ENCODE measurements at places on chromosomes 13 and 19.
A peak's percentile ranks its signal among the peaks of the same experiment; 100 is the strongest.

DNA sequence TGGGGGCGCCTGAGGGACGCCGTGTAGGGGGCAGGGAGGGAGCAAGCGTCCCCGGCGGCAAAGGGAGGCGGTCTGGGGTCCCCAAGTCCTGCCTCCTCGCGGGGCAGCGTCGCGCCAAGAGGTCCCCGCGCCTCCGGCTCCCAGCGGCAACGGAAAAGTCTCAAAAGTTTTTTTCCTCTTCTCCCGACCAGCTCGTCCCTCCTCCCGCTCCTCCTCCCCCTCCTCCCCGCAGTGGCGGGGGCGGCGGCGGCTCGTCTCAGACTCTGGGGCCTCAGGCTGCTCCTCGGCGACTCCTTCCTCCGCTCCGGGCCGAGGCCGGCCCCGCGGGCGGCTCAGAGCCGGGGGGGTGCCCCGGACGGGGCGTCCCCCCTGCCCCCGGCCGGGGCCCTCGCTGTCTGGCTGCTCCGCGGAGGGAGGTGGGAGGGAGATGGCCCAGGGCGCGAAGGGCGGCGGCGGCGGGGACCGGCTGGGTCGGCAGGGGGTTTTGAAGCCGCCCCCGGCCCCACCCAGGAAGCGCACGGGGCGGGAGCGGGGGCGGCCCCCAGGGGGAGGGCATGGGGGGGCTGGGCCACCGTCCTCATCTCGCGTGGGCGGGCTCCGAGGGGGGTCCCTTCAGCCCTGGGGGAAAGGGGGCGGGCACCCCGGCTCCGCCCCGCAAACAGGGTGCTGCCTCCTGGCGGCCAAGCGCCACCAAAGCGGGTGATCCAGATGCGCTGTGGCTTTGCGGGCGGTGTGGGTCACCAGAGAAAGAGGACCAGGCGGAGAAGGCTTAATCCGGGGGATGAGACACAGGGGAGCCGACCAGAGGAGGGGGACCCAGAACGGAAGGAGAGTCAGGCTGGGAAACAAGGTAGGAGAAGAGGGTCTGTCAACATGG is at the start of gene TGFB1:
Gene TGFB1 (minus strand): TSS at position 457 of the 877 bp plus-strand sequence. CDS start 878 bp downstream, outside the sequence.
- peak; percentile 72 for DNase-seq

DNA sequence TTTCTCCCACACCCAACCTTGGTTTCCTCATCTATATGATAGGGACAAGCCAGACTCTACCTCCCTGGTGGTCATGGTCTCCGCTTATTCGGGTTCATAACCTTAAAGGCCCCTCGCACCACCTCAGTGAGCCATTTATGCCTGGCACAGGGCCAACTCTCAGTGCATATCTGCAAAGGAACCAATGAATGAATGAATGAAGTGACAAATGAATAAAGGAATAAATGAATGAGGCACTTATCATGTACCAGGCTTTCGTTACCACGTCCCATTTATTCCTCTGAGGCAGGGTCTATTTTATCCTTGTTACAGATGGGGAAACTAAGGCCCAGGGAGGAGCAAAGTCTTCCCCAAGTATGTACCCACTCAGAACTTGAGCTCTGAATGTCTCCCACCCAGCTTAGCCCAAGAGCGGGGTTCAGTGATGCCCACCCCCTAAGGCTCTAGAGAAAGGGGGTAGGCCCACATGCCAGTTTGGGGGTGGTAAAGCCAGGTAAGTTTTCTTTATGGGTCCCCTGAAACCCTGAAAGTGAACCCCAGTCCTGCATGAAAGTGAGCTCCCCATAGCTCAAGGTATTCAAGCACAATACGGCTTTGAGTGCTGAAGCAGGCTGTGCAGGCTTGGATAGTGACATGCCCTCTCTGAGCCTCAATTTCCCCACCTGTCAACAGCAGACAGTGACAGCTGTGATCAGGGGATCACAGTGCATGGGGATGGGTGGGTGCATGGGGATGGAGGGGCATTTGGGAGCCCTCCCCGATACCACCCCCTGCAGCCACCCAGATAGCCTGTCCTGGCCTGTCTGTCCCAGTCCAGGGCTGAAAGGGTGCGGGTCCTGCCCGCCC is 490 bp upstream of the SLC5A5 start:
- no peak for DNase-seq

- DNase-seq, result no peak
Observed at GRCh38 chr19:58154287-58154678, 3.7 kb upstream of the ZNF329 start.

DNA sequence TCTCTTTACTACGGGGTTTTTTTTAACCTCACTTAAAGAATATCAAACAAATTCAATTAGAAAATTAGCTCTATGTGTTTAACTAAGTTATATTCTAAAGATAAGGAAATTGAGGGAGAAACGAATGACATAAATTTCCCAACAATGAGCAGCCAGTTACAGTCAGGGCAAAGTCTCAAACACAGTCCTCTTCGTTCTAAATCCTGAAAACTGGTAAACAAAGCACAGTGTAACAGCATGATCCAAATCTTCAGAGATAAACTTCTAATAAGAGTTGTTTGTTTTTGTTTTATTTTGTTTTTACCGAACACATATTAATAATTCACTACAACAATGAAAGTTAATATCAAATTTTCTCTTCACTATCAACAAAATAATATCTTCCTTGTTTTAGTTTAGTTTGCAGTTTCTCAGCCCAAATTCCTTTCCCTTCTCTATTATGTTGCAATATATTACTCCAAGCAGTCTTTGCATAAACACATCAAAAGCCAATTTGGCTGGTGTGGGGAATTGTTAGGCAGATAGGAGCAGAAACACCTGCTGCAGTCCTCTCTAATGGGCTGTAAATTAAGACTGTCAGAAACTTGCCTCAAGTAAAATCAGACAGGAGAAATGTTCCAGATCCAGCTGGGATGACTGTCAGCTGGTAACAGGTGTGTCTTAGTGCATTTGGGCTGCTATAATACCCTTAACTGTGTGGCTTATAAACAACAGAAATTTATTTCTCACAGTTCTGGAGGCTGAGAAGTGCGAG is 106.5 kb upstream of the SGCG start:
- no peak for DNase-seq

DNA sequence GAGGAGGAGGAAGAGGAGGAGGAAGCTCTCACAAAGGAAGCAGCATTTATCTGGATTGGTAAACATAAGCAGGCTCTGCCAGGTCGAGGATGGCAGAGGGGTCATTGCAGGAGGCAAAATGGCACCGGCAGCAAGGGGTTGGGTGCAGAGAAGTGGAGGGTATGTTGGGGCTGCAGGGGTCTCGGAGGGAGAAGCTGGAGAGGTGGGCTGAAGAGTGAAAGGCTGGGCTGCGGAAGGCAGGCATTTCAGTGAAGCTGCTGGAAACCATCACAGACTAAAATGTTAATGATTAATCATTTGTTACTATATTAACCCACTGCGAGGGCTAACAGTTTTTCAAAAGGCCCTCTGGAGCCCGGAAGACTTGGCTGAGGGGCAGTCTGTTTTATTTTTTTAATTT is 24.6 kb downstream of the TPT1 start:
- no peak for DNase-seq

DNA sequence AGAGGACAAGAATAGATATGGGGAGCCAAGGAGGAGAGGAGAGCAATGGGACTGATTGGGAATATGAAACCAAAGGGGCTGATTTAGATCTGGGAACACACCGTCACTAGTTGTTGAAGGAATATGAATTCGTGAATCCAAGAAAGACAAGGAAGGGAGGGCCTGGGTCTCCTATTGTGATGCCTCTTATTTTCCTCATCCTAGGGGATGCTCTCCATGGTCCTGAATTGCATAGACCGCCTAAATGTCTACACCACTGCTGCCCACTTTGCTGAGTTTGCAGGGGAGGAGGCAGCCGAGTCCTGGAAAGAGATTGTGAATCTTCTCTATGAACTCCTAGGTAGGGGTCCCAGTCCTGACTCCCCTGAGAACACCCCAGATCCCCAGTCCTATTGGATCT is 21.5 kb downstream of the RYR1 start:
- DNase-seq, result no peak

GRCh38 chr13:98856983-98857382 is 104.5 kb upstream of the SLC15A1 start:
- no peak for DNase-seq

DNA sequence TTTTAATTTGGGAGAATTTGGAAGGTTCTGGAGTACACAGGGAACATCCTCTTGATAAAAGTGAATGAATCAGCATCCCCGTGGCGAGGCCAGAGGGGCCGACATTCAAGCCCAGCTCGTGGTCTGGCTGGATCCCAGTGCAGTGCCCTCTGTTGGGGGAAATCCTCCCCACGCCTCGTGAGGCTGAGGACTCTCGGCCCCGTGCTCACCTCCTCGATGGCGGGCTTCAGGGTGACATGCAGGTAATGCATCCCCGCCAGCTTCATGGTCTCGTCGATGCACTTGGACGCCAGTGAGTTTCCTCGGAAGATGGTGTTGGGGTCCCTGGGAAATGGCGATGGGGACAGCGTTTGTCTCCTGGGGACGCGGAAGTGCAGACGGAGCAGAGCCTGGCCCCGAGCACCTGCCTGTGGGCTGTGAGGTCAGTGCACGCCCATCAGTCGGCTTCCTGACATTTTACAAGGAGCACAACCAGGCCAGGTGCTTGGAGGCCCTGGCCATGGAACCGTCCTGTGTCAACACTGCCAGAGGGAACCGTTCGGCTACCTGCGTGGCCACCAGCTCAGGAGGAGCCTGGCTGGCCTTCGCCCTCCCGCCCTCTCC is 43.3 kb upstream of the C13orf46 start:
- DNase-seq, result no peak

- no peak for DNase-seq
Observed at GRCh38 chr13:77545626-77546412, 10.3 kb downstream of the SCEL start.

DNA sequence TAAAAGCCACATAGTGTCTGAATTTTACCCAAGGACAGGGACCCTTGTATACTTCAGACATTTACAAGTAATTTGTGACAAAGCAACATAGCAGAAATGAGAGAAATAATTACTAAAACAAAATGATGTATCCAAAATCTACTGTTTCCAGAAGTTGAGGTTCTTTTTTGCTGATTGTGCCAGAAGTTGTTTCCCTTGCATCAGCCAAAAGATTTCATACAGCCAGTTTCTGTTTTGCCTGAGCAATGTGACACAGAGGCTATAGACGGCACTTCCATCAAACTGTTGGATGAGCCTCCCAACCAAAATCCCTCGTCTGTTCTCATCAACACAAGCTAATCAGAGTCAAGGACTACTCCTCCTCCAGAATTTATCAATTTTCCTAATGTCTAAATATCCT is 913.2 kb upstream of the GPC6 start:
- DNase-seq, result no peak

GRCh38 chr19:14091081-14091812 is 696 bp upstream of the SAMD1 start:
- DNase-seq, result peak; percentile 31

- DNase-seq, result no peak
Observed at GRCh38 chr13:98752467-98753290, at the start of gene SLC15A1. Gene SLC15A1, minus strand, starts transcription at chr13:98752672. Its CDS starts 74 bp downstream, at chr13:98752598.

DNA sequence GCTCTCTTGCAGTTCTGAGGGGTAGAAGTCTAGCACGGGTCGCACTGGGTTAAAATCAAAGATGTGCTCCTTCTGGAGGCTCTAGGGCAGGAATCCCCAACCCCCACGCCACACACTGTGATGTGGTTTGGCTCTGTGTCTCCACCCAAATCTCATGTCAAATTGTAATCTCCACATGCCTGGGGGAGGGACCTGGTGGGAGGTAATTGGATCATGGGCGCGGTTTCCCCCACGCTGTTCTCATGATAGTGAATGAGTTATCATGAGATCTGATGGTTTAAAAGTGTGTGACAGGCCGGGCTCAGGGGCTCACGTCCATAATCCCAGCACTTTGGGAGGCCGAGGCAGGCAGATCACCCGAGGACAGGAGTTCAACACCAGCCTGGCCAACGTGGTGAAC is 26.6 kb upstream of the CALM3 start:
- DNase-seq, result no peak

DNA sequence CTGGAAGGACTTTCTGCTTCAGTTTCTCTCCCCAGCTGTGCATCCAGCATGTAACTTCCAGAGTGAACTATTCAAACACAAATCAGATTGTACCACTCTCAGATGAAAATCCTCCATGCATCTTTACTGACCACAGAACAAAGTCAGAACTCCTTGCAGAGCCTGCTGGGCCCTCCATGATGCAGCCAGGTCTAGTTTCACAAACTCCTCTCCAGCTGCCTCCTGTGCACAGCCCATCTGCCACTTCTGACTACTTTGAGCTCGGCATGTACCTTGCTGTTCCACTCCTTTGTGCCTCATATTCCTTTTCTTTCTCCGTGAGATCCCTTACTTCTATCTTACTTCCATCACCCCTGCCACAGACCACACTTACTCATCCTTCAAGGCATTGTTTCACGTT is 31.4 kb downstream of the NALCN start:
- DNase-seq, result no peak

DNA sequence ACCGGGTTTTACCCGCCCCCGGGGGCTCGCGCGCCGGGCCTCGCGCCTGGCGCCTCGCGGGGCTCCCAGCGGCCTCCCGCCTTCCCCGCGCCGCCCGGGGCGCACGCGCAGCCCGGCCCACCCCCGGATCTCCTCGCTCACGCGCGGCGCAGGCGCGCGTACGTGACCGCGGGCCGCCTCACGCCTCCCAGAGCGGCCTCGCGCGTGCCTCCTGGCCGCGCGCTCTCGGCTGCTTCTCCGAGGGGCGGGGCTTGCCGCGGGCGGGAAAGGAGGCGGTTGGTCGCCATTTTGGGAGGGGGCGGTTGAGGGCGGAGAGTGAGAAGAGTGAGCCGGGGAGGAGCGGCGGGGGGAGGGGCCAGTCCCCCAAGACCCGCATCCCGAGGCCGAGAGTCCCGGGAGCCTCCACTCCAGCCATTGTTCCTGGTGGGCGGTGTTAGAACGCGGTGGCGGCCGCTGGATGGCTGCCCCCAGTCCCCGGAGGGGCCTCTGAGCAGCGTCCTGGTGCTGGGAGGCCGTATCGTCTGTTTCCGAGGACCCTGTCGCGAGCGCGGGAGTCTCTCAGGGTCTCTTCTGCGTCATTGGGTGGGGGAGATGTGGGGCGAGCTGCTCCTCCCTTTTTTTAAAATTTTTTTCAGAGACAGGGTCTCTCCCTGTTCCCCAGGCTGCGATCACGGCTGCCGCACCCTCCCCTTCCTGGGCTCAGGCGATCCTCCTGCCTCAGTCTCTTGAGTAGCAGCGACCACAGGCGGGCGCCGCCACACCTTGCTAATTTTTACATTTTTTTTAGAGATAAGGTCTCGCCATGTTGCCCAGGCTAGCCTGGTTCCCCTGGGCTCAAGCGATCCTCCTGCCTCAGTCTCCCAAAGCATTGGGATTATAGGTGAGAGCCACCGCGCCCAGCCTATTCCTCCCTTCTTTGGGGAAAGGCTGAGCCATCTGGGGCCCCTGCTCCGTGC is at the start of gene ZNF541:
Gene ZNF541 (minus strand): TSS at position 78 of the 956 bp plus-strand sequence. CDS start 17,292 bp downstream, outside the sequence.
- DNase-seq, result peak; percentile 25

- no peak for DNase-seq
Observed at GRCh38 chr13:22081430-22081829, 410.6 kb downstream of the FGF9 start.

- no peak for DNase-seq
Observed at GRCh38 chr13:43877766-43878165, 1.8 kb downstream of the CCDC122 start.

GRCh38 chr19:4403005-4403761 is 743 bp downstream of the CHAF1A start:
- DNase-seq, result no peak

GRCh38 chr19:41305927-41306793 is 3.8 kb upstream of the CCDC97 start:
- no peak for DNase-seq
